Brain (organoid and tissue), 16 donors: ENCODE measurements at places on chromosomes 4 and X. TPM values are rescaled to one million over a fixed set of nuclear protein-coding genes. Genes with fewer than 3 reads are reported as not detected.

GRCh38 chr4:26228883-26229282 is 91.9 kb upstream of the RBPJ start:
- no peak for DNase-seq

DNA sequence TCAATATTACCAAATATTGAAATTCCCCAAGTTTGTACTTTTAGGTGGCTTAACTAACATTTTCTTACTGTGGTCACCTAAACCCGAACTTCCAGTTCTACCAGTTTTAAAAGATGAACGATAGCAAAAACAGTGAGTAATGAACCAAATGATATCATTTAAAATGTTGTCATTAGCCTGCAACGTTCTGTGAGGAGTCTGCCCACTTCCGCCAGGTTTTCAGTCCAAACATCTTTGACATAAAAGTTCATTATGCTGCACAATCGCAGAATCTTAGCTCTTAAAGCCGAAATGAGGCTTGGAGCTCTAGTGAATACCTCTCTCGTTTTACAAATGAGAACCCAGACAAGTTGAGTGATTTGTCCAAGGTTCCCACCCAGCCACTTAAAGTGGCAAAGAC is 762 bp downstream of the PIGA start:
- no peak for DNase-seq

GRCh38 chrX:49838374-49838773 is 9.3 kb downstream of the PAGE4 start:
- DNase-seq: peak; percentile 62

Gene CXCL11
- not detected for polyA plus RNA-seq

DNA sequence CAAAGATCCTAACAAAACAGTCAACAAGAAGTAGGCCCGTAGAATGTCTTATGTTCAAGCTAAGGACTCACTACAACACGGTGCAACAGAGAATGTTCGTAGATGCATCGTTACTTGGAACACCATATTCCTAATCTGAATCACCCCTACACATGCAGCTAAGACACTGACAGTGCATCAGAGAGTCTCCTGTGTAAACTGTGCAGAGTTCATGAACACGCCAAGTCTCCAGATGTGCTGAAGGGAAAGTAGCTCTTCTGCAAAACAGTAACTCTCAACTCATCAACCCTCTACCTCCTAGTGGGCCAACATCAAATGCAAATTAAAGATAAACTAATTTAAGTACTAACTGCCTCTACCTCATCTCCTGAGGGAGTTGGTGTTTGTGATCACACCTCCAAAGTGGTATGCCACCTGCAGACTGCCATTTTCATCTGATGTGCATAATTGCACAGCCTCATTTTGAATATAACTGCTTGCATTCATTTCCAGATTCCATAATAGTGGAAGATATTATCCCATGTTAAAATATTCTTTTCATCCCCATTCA is 73.5 kb downstream of the MOSPD2 start:
- peak; percentile 7 for DNase-seq

DNA sequence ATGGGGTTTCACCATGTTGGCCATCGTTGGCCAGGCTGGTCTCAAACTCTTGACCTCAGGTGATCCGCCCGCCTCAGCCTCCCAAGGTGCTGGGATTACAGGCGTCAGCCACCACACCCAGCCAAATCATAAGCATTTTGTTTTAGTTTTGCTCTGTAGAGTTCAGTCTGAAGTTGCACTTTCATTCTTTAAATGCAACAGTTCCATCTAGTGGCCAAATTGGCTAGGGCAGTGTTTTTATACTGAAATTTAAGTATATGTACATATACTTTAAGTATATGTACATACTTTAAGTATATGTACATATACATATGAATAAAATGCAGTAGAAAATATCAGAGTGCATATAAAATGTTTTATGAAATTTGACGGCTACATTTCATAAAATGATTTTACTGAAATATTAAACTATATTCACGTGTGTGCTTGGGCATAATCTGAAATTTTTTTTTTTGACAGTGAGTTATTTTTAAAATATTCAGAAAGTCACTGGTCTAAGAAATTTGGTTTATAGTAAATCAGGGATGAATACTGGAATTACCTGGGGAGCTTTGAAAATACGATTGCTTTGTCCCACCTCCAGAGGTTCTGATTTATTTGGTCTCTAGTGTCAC is 145.5 kb downstream of the NWD2 start:
- DNase-seq: peak; percentile 79

Gene WNK3
- 0.59 TPM for polyA plus RNA-seq

- no peak for DNase-seq
These were observed 987.7 kb upstream of the GRIA3 start for GRCh38 chrX:122196343-122196742.

DNA sequence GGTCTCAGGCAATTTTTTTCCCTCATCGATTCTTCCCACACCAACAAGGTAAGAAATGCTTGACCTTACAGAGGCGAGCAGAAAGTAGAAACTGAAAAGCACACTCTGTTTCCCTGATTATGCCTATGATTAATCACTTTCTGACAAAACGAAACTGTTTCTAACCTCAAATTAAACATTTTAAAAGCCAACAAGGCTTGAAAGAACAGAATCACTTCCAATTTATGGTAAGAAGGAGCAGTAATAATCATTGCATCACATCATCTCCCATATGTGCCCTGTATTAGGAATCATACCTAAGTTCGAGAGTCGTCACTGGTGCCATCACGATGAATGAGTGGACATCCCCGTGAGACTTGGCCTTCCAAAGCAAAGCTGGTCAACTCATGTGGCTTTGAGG is 12.5 kb upstream of the CXCL13 start:
- no peak for DNase-seq

DNA sequence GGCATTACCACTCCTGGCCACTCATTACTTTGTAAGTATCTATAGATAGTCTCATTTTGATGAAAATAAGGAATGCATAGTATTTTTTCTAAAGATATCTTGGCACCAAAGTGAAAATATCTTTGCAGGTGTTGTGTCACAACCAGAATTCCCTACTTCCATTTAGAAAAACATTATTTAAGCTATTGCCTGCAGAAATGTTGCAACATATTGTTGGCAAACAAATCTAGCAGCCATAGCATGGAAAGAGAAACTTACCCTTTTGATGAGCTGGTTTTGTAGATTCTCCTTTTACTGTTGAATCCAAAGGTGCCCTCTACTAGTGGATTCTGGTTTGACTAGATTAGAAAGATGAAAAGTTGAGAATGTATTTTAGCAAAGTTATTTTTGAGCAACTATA is 138.8 kb downstream of the AREG start:
- no peak for DNase-seq
